ENCODE measurements at places on chromosomes 3 and 15.

- no peak for DNase-seq
Measured at GRCh38 chr3:179871782-179872181, 165.0 kb downstream of the PEX5L start.

- DNase-seq: no peak
Measured at GRCh38 chr3:73542136-73542535, 82.6 kb downstream of the PDZRN3 start.

DNA sequence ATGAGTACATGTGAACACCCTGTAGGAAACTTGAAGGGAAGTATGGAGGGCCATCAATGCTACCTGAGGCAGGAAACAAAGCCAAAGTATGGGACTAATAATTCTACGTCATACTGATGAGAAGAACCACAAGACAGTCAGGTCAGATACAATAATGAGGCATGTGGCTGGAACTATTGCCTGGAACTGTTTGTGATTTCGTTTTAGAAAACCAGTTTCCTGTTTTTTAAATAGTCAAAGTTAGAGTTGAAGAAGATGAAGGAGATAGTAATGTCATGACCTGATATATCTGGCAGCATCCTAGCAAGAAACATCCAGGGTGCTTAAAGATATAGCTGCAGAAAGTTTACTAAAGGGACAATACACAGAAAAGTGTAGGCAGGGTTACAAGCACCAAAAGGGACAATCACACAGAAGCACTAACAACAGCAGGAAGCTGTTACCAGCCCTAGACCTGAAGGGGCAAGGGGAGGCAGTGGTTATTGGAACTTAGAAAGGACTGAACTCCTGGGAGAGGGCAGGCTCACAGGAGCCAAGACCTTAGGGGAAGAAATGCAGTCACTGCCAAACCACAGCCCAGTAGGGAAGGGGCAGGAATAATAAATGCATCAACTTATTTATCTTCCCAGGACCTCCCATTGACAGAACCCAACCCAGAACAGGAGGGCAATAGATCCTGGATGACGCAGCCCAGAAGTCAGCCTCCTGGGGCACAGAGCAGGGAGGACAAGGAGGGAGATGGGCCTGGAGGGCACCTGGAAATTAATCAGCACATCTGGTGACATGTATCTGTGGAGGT is 302.1 kb upstream of the STT3B start:
- DNase-seq: peak; percentile 34

DNA sequence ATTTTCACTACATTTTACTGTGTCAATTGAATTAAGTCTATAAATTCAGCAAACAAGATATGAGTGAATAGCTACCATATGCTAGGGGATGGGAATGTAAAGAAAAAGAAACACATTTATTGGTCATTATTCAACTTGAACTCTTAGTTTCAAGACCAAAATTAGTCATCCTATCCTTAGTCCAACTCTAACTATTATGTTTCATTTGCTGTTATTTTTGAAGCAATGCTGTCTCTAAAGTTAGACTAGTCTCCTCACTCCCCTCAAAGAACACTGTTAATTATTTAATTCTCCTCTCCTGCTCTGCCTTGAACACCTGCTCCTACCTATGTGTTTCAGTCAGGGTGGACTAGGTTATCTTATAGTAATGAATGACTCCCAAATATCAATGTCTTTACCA is 920.9 kb downstream of the TUSC7 start:
- DNase-seq: no peak

DNA sequence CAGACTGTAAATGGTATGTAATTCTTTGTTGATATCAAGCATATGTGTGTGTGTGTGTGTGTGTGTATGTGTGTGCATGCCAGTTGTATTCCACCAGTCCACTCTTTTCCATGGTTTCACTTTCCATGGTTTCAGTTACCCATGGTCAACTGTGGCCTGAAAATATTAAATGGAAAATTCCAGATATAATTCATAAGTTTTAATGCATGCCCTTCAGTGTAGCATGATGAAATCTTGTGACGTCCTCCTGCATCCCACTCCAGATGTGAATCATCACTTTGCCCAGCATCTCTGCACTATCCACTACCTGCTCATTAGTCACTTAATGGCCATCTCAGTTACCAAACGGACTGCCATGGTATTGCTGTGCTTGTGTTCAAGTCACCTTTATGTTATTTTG is 215.9 kb downstream of the GBE1 start:
- no peak for DNase-seq

- DNase-seq: peak; percentile 50
Measured at GRCh38 chr3:13352621-13353131, 67.4 kb downstream of the NUP210 start.

DNA sequence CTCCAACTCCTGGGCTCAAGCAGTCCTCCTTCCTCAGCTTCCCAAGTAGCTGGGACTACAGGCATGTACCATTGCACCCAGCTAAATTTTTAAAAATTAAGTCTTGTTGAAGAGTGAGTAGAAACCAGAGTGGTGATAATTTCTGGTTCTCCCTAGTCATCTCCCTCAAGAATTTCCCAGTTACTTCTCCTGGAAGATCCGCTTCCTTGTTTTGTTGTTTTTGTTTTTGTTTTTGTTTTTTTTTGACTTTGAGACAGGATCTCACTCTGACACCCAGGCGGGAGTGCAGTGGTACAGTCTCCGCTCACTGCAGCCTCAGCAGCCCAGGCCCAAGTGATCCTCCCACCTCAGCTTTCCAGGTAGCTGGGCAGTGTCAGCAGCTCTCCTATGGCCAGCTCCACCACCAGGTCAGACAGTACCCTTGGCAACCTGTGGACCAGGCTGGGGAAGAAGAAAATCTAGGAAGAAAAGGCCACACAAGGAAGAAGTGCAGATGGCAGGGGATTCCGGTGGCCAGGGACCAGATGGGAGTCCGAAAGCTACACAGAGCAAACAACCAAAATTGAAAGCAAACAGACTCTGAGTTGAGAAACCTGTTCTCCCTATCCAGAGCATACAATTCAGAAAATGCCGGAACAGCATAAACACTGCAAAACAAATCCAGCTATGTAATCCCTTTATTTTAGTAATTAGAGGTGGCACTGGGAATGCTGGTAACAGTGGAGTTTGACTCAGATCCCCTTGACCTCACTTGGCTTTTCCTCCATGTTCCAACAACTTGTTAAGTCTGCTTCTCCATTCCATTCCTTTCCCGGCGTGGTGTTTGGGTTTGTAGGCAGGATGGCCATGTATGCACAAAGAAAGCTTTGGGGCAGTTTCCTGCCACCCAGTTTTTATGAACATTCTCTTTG is 266.6 kb upstream of the CTDSPL start:
- DNase-seq: no peak

DNA sequence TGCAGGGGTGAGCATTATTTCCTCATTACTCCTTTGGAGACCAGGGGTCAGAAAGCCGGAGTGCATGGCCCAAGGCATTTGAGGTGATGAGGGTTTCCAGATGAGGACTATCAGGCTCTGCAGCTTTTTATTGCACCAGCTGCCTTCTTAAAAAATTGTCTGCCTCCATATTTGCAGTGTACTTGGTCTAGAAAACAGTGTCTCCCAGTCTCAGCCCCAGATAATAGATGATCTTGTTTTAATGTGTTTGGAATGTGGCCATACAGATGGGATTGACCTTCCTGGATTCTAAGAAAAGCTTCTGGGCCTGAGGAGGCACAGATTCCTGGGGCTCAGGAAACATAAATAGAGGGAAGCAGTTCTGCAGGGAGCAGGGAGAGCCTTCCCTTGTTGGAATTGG is 123.3 kb downstream of the GABRG3 start:
- no peak for DNase-seq

DNA sequence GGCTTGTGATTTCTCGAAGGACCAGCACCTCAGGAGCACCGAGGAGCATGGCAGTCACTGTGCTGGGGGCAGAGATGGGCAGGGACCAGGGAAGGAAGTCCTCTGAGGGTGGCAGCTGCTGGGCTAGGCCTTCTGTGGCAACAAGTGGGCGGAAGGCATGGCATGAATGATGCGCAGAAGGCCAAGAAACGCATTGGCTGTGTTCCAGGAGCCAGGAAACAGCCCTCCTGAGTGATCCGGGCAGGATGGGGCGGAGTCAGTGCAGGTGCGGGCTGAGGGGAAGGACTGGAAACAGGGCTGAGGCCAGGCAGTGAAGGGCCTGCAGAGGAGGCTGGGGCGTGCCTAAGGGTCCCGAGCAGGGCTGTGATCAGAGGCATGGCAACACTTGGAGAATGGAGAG is 23.6 kb downstream of the MRPS11 start:
- DNase-seq: no peak

- no peak for DNase-seq
Measured at GRCh38 chr3:146493221-146493620, 23.9 kb upstream of the PLSCR2 start.

All from GM13976 (cell line).